ENCODE measurements at places on chromosomes 5 and 9.
A peak's percentile ranks its signal among the peaks of the same experiment; 100 is the strongest.

GRCh38 chr9:92562461-92562967 lies 26.7 kb upstream of the ECM2 start:
- DNase-seq: peak; percentile 73

DNA sequence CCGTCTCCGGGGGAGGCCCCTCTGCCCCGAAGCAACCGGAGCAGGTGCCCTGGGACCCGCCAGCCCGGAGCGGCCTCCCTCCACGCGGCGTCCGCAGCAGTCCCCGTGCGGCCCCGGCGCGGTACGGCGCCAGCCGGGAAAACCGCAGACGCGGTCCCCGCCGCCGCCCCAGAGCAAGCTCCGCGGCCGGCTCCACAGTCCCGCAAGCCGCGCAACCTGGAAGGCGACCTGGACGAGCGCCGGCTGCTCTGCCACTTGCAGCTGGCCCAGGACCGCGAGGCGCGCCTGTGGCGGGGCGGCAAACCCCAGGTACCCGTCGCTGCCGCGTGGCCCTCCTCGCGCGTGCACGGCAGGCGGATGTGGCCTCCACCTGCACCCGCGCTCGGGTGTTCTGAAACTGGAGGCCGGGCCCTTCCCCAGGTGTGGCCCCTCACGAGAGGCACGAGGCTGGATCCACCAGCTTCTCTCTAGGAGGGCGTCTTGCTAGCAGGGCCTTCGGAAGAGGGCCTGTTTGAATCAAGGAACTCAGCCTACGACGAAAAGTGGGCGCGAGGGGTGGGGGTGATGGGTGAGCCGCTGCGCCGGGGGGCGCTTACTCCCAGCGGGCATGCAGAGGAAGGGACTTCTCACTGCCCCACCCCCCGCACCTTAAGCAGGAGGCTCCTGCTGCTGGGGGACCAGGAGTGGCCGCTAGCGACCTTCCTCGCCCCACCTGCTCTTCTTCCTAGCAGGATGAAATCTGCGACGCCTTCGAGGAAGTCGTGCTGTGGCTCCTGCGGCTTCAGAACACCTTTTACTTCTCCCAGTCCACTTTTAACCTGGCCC lies 602 bp downstream of the CCNI2 start:
- no peak for DNase-seq

- DNase-seq: no peak
These were observed 144.0 kb upstream of the HAPLN1 start for GRCh38 chr5:83864652-83865051.

DNA sequence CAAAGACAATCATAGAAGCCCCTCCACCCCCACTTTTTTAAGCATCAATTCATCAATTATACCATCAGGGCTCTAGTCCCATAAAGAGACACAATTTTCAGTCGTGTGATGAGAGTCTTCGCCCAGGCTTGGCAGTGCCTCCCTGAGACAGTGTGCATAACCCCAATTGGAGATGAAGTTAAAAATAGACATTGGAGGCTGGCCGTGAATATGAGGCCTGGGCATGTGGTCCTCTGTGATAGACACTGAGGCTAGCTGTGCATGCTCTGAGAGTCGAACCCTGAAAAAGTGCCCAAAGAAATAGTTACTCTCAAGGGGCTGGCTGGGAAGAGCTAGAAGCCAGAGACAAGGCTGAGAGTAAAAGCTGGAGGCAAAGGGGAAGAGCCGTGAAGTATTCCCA lies 248.6 kb upstream of the NR4A3 start:
- no peak for DNase-seq

DNA sequence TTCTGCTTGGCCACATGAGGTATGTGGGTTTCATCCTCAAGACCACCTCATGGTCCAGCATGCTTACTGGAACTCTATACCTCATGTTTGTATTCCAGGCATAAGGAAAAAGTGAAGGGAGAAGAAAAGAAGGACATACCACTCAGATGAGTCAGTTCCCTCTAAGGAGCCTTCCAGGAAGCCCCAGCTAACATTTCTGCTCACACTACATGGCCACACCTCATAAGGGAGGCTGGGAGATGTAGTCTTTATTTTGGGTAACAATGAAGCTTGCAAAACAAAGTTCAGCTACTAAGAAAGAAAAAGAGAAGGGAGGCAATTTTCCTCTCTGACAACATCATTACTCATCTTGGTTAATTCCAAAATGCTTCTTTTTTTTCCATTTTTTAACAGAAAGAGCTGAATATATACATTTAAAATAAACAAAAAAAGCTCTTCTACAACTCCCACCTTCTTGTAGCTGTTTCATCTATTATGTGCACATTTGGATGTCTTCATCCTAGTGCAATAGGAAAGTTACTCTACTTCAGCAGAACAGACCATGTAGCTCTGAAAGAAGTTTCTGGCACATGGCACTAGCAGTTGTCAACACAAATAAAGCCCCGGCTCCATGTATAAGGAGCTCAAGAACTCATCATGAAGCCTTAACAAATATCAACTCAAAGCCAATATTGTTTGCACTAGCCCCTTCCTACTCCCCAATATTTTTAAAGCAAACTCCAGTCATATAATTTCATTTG lies 123.6 kb upstream of the CCDC112 start:
- peak; percentile 70 for DNase-seq

- DNase-seq: no peak
These were observed 893.5 kb upstream of the NUDT12 start for GRCh38 chr5:104456122-104456521.

GRCh38 chr9:113675475-113675941 lies 200.6 kb upstream of the ZNF618 start:
- peak; percentile 97 for DNase-seq
